ENCODE measurements at places on chromosomes 7 and 10.

DNA sequence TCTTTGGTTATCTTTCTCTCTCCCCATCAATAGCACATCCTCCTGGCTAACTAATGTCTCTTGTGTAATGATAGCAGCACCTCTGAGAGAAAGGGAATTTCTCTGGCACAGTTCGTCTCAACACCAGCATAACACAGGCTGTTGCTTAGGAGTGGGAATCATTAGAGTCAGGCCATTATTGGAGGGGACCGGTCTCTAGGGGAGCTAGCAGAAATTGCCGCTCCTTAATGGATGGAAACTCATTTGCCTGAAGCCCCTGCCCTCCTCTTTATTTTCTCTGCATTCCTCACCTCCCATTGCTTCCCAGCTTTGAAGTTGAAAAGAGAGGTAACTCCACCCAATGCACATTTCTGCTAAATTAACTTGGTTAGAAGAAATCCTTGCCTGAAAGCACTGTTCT is 11.9 kb downstream of the LRRC4 start:
- DNase-seq: no peak

GRCh38 chr7:25854608-25855497 is 297.1 kb upstream of the NFE2L3 start:
- DNase-seq: peak; percentile 41

DNA sequence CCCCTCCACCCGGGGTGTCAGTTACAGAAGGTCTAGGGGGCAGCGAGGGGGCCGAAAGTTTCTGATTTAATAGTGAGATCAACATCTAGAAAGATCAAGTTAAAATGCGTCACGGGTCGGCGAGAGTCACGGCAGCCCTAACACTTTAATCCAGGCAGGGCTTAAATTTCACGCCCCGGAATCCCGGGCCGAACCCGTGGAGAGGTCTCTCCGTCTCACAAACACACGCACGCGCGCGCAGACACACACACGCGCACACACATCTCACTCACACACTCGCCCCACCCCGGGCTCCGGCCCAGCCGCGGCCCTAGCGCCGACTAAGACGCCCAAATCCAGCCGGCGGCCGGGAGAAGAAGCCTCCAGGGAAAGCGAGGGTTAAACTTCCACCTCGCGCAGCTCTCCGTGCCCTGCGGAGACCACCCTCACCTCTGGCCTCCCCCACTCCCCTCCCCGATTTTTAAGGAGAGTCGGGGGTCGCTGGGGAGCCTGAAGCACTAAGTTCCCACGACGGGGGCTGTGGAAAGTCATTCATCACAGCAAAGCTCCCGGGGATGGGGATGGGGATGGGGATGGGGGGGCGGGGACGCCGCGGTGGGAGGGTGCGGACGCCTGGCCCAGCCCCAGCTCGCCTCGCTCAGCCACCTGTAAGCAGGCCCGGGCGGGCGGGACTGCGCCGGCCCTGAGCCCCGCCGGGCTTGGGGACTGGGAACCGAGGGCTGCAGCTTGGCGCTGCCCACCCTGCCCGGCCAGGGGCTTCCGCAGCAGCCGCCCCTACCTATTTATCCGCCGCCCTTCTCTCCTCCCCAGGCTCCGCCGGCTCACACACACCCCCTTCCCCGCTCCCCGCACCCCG is 1.6 kb downstream of the PDGFA start:
- DNase-seq: no peak

DNA sequence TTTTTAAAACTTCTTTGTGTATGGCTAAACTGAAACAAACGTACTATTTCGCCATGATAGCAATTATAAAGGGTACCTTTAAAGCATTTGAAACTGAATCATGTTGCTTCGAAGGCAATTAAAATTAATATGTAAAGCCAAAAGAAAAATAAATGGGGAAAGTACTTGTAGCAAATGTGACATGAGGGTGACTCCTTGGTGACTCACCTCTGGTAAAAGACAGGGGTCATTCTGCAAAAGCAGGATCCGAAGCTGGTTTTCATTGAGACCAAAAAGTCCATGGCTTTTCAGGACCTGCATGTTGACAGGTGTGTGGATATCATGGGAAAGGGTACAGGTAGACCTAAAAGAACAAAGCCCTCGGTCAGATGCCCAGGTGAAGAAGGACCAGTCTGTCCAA is 1.5 kb downstream of the ZC3HAV1L start:
- DNase-seq: no peak

- DNase-seq: no peak
Measured at GRCh38 chr7:150458235-150458634, 7.8 kb downstream of the GIMAP8 start.

GRCh38 chr7:82312646-82313045 is 130.9 kb downstream of the CACNA2D1 start:
- no peak for DNase-seq

DNA sequence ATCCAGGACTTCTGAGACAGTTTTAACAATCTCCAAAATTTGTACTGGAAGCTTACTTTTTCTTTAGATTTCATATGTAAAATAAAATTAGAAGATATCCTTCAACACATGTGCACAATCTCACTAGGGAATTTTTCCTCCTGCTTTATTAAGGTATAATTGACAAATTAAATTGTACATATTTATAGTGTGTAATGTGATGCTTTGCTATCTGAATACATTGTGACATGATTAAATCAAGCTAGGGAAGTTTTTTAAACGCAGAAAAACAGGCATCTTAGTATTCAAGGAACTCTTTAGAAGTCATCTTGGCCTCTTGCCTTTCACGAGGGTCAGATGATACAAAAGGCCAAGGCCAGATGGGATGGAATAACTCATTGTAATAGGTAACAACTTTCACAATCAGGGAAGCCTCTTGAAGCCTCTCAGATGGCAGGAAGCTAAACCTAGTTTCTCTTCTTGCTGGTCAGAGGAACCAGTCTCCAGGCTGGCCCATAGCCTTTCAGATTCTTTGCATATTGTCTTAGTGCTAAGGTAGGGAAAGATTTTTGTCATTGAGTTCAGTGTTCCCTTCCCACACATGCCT is 78.7 kb downstream of the RHOBTB1 start:
- no peak for DNase-seq

GRCh38 chr10:96891840-96892239 is 59.7 kb downstream of the LCOR start:
- DNase-seq: no peak

GRCh38 chr10:69616358-69616757 is 13.7 kb upstream of the FAM241B start:
- no peak for DNase-seq

DNA sequence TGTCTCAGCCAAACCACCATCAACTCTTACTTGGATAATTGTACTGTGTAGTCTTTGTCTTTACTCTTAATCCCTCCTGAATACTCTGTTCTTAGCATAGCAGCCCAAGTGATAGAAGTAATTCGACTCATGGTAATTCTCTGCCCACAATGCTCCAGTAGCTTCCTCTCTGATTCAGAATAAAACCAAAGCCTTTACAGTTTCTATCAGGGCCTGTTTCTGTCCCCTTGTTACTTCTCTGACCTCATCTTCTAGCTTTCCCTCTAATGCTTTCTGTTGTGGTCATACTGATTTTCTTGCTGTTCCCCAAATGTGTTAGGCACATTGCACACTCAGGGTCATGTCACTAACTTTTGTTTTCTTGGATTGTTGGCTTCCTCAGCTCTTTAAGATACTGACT is 8.0 kb downstream of the ZNF518A start:
- no peak for DNase-seq

GRCh38 chr7:126924477-126924876 is 328.3 kb downstream of the GRM8 start:
- no peak for DNase-seq

DNA sequence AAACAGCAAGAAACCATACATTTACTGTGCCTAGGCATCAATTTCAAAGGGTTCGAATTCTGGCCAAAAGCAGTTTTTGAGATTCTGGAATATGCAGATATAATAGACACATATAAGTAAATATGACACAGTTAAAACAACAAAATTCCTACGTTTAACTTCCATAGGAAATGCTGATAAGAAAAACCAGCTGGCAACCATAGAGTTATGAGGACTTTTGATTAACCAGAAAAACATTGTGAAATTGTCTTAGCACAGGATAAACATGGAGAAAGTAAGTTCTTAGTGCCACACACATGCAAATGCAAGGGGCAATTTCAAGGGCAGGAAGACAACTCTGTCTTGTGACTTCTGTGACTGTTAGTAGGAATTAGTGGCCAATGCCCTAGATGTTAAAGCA is 702.1 kb downstream of the TNS3 start:
- no peak for DNase-seq

DNA sequence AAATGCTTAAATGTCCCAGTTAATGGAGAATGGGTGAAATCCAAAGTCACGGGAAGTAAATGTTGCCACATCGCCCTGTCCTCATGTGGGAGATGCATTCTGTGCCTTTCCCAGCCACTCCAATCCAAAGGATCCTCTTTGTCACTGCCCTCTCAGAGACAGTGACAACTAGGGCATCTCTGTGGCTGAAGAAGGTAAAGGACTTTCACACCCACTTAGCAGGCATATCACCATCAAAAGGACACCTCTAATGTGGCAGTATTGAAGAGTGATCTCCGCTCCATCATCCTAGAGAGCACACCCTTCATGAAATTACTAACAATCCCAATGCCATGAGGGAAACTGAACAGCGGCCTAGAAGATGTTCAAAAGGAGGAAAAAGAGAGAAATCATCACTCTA is 13.6 kb downstream of the ATXN7L1 start:
- DNase-seq: no peak

DNA sequence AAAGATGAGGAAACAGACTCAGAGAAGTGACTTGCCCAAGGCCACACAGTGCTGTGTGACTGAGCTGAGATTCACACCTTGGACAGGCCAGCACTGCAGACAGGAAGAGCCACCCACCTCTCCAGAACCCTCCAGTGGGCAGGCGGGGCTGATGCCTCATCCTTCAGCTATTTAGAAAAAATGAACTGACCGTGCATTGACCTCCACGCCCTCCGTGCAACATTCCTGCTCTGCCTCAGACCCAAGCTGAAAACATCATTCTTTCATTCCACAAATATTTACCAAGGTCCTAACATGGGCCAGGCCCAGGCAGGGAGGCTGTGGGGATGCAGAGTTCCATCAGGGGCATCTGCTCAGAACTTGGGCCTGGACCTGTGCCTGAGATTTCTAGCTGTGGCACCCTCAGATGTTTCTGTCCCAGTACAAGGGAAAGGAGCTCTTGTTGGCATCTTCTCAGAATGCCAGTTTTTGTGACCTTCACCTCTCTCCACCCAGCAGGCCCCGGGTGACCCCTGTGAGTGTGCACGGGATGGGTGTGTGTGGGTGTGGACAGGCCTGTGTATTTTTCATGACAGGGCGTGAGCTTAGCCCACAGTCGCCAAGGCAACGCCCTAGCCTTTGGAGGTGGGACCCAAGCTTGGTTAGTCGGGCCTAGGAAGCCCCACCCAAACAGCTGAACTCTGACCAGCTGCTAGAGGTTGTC is 6.5 kb downstream of the VSIR start:
- DNase-seq: peak; percentile 62

DNA sequence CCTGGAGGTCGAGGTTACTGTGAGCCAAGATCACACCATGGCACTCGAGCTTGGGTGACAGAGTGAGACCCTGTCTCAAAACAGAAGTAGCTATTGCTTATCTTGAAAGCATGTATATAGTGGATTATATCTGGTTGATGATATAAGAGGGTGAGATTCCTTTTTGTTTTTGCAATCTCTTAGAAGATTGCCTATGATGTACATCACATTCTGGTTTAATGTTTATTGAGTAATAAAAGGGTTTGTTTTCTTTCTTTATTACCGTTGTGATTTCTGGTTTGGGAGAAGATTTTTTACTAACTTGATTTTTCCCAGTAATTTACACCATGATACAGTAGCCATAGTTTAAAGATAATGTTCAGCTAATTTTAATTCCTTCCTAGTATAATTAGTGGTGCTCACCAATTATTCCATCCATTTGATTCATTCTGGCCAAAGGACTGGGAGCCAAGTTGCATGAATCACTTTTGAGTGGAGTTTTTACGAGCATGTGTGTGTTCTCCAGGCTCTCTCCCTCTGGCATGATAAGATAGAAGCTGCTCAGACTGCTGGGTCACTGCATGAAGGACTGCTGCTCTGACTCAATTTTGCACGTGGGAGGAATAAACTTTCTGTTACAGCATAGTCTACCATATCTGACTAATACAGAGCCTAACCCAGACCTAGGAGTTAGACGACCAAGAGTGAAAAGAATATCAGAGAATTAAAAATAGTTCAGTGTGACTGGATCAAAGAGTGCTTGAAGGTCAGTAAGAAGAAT is 13.5 kb upstream of the TSPAN13 start:
- no peak for DNase-seq

DNA sequence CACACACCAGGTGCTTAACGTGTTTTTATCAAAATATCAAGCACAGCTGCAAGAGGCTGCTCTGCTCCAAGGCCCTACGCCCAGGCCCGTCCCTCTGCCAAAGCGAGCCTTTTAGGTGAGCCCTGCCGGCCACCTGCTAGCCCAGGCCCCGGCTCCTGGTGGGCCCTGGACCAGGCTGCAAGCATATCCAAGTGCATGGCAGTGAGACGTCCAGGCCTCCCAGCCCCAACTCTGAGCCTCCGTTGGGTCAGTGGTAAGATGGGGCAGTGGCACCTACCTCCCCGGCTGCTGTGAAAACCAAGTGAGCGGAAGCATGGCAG is 136.2 kb downstream of the LHPP start:
- no peak for DNase-seq

DNA sequence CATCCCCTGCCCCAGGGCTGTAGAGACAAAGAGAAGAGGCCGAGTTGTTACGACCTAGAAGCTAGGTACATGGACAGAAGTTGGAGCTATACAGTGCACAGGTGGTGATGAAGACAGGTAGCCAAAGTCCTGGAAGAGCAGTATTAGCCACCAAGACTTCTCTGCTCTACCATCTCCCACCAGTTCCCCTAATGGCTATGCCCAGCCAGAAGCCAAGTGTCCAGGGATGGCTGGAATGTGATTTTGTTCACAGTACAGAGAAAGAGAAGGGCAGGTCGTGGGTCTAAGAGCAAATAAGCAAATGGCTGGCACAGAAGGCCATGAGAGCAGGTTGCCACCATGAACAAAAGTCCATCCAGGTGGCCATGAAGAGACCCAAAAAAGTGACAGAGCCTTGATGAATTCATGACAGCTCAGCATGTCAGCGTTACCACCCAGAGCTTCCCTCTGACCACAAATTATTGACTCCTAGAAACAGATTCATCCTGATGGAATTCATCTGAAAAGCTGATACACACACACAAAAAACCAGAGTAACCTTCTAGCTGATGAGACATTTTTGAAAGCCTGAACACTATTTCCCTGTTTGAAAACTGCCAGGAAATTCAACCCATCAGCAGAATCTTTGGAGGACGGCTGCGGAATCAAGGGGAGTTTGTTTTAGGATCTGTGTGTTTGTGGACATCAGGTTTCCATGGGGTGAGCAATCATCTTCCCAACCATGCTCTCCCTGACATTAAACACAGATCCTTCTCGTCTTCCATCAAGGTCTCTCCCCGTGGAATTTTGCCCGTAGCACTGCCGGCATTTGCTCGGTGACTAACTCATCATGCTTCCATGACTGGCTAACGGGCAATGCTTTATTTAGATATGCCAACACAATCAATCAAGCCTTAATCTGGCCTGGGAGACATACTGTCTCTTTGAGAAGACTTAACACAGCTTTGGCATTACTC is 906.7 kb upstream of the AUTS2 start:
- DNase-seq: no peak
